ENCODE measurements at places on chromosomes 7 and 10. TPM values are rescaled to one million over a fixed set of nuclear protein-coding genes. Genes with fewer than 3 reads are reported as not detected.

GRCh38 chr10:89427629-89428028 is 13.3 kb downstream of the IFIT5 start:
- peaks cover 3% of the 10 kb centered on the region for H3K27me3 ChIP-seq
- no peaks in the 10 kb centered on the region for H3K36me3 ChIP-seq
- no peak for DNase-seq
- H3K4me3 ChIP-seq = no peak overlapping the region
- no peak overlapping the region for H3K27ac ChIP-seq

- no peak overlapping the region for H3K27ac ChIP-seq
These were observed 135.9 kb downstream of the ZNF92 start for GRCh38 chr7:65509368-65510186.

The CDK14 gene
- total RNA-seq = 0.05 TPM

DNA sequence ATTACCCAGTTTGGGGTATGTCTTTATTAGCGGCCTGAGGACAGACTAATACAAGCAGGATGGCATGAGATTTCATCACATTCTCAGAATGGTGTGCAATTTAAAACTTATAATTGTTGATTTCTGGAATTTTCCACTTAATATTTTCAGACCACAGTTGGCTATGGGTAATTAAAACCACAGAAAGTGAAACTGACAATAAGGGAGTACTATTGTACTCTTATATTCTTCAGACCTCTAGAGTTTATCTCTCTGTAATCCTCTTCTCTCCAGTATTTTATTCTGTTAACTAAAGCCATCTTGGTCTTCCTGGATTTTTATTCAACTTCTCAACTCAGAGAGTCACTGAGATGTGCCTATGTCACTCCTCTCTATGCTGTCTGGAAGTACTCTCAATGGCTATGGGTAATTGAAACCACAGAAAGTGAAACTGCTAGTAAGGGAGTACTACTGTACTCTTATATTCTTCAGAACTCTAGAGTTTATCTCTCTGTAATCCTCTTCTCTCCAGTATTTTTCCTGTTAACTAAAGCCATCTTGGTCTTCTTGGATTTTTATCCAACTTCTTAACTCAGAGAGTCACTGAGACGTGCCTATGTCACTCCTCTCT is 118.3 kb downstream of the PPP1R17 start:
- H3K4me3 ChIP-seq = no peak overlapping the region
- H3K36me3 ChIP-seq = no peaks in the 10 kb centered on the region
- no peak overlapping the region for H3K27ac ChIP-seq
- DNase-seq = no peak
- no peaks in the 10 kb centered on the region for H3K27me3 ChIP-seq

DNA sequence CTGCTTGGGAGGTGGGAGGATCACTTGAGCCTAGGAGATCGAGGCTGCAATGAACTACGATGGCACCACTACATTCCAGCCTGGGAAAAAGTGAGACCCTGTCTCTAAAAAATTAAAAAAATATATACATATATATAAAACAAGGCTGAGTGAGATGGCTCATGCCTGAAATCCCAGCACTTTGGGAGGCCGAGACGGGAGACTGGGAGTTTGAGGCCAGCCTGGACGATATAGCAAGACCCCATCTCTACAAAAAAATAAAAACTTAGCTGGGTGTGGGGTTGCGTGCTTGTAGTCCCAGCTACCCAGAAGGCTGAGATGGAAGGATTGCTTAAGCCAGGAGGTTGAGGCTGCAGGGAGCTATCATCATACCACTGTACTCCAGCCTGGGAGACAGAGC is 87.6 kb downstream of the CARD11 start:
- DNase-seq = no peak
- no peaks in the 10 kb centered on the region for H3K27me3 ChIP-seq
- peaks cover 82% of the 10 kb centered on the region for H3K4me1 ChIP-seq
- H3K36me3 ChIP-seq = peaks cover 86% of the 10 kb centered on the region
- peak overlapping the region; percentile 92 for H3K27ac ChIP-seq

- H3K27ac ChIP-seq = no peak overlapping the region
- no peak overlapping the region for H3K4me3 ChIP-seq
- DNase-seq = peak; percentile 5
These were observed 237.1 kb upstream of the SHH start for GRCh38 chr7:156049366-156049765.

The ATG9B gene
- total RNA-seq = 14.0 TPM

DNA sequence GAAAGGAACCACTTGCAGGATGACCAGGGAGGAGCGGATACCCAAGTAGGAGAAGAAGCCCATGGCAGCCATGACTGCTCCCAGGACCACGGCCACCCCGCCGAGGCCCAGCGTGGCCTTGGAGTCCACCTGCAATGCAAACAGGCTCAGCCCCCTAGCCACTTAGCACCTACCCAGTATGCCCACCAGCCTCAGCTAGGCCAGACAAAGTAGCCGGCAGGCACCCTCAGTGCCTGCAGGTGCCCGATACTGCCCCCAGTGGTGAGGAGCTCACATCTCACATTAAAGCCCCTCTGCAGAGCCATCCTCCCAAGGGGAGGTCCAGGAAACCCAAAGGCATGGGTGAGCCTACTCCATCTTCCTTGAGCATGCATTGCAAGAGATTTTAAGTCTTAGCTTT is 6.6 kb downstream of the NPC1L1 start:
- DNase-seq = peak; percentile 70
- H3K27ac ChIP-seq = no peak overlapping the region
- no peaks in the 10 kb centered on the region for H3K4me1 ChIP-seq
- no peaks in the 10 kb centered on the region for H3K27me3 ChIP-seq
- no peaks in the 10 kb centered on the region for H3K36me3 ChIP-seq
- H3K4me3 ChIP-seq = no peak overlapping the region

GRCh38 chr10:44511166-44511565 is 126.3 kb upstream of the CXCL12 start:
- no peaks in the 10 kb centered on the region for H3K27me3 ChIP-seq
- no peak overlapping the region for H3K27ac ChIP-seq
- no peaks in the 10 kb centered on the region for H3K4me1 ChIP-seq

DNA sequence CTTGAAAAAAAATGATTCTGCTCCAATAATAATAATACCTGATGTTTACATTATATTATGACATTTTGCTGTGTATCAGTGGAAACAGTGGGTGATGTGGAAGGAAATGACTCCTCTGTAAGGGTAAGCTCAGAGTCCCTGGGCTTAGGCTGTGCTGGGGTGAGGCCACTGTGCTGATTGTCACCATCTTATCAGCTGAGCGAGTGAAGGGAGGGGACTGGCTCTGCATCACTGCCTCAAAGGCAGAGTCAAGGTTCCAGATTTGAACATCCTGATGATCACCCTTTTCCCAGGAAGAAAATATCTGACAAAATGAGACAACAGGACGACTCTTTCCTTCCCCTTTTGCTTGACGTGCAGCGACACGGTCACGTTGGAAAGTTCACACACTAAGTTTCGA is 24.0 kb upstream of the HABP2 start:
- DNase-seq = no peak
- no peaks in the 10 kb centered on the region for H3K36me3 ChIP-seq
- peaks cover 1% of the 10 kb centered on the region for H3K27me3 ChIP-seq
- no peak overlapping the region for H3K4me3 ChIP-seq

The SEMA3E gene
- not detected for total RNA-seq

DNA sequence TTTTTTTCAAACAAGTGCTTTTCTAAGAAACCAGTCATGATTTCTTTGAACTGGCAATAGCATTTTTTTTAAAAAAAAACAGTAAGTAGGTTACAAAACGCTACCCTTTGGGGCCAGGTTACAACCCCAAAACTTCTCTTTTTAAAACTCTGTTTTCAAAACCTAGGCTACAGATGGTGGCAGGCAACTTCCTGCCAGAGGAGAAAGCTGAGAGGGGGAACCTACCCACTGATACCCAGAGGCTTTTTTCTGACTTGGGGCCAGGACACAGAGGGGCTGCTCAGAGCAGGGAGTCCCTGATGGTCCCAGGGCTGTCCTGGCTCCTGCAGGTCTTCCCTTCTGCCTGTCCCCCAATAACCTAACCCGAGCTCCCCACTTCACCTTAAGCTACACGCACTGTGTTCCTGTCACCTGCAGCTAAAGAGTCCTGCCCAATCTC is 6.9 kb downstream of the STN1 start:
- H3K4me1 ChIP-seq = peaks cover 73% of the 10 kb centered on the region
- H3K27ac ChIP-seq = peak overlapping the region; percentile 98
- peak; percentile 54 for DNase-seq
- H3K4me3 ChIP-seq = peak overlapping the region; percentile 55

- DNase-seq = no peak
- no peaks in the 10 kb centered on the region for H3K36me3 ChIP-seq
- H3K4me1 ChIP-seq = no peaks in the 10 kb centered on the region
- no peak overlapping the region for H3K27ac ChIP-seq
These were observed 43.8 kb upstream of the ZNF438 start for GRCh38 chr10:31075434-31075833.

The LMTK2 gene
- 11.5 TPM for total RNA-seq

- DNase-seq = no peak
- no peak overlapping the region for H3K27ac ChIP-seq
- no peaks in the 10 kb centered on the region for H3K4me1 ChIP-seq
- no peaks in the 10 kb centered on the region for H3K36me3 ChIP-seq
- H3K4me3 ChIP-seq = no peak overlapping the region
These were observed 85.3 kb upstream of the DIP2C start for GRCh38 chr10:774661-775244.

The TMEM184A gene
- total RNA-seq = not detected

The CALML5 gene
- not detected for total RNA-seq

DNA sequence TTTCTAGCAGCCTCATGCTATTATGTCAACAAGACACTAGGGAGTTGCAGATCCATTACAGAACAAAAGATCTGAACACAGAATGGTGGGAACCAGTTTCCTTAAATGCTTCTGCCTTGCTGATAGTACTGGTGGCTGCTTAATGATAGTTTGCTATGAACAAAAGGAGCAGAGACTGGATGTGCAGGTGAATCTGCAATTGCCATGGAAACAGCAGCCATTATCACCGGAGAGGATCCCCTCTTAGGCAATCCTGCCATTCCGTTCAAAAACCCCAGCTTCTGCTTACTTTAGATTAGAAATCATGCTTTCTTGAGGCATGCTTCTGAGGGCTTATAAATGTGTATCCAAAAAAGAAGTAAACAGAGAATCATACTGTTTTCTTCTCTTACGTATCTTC is 80.0 kb upstream of the PRKAR2B start:
- no peaks in the 10 kb centered on the region for H3K36me3 ChIP-seq
- no peak overlapping the region for H3K4me3 ChIP-seq
- no peaks in the 10 kb centered on the region for H3K27me3 ChIP-seq
- no peak for DNase-seq

The SAP25 gene
- total RNA-seq = 12.8 TPM

The UNCX gene
- not detected for total RNA-seq

GRCh38 chr10:45003432-45004000 is 2.8 kb downstream of the ZNF22 start:
- peaks cover 32% of the 10 kb centered on the region for H3K4me1 ChIP-seq
- peaks cover 44% of the 10 kb centered on the region for H3K36me3 ChIP-seq
- H3K27me3 ChIP-seq = no peaks in the 10 kb centered on the region
- H3K27ac ChIP-seq = no peak overlapping the region

The GRK5 gene
- 15.6 TPM for total RNA-seq

DNA sequence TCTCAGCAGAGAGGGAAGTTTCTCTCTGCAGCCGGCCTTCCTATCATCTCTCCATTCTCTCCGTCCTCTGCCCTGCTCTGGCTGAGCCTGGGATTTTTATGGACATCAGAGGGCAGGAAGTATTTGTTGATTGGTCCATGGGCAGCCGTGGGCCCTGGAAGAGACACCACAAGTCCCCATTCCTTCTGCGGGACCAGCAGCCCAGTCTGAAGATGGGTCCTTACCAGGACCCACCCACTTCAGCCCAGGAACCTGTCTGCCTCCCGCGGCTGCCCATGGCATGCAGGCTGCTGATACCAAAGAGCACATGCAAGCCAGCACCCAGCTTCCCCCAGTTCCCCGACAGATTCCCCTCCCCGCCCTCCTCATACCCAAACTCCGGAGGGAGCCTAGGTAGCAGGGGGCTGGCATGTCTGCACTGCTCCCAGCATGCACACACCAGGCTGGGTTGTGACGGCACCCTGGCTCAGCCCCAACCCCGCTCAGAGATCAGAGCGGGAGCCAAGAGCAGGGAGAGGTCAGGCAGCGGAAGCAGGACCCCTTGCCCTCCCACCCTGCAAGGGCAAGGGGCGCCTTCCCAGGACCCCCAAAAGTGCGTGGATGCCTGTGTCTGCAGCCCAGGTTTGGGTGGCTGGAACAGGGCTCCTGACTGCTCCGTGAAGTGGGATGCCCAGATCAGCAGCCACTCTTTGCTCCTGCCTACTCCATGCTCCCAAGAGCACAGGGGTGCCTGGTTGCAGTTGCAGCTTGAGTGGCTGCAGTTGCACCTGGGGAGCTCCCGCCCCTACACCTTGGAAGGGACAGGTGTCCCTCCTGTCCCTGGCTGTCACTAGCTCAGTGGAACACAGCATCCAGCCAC is 538.6 kb upstream of the POT1 start:
- no peaks in the 10 kb centered on the region for H3K36me3 ChIP-seq
- no peaks in the 10 kb centered on the region for H3K27me3 ChIP-seq
- H3K4me3 ChIP-seq = no peak overlapping the region

The OR2A42 gene
- not detected for total RNA-seq

- H3K27ac ChIP-seq = peak overlapping the region; percentile 63
- H3K4me3 ChIP-seq = no peak overlapping the region
- H3K36me3 ChIP-seq = no peaks in the 10 kb centered on the region
These were observed 41.4 kb upstream of the ZMIZ1 start for GRCh38 chr10:79027147-79028055.

DNA sequence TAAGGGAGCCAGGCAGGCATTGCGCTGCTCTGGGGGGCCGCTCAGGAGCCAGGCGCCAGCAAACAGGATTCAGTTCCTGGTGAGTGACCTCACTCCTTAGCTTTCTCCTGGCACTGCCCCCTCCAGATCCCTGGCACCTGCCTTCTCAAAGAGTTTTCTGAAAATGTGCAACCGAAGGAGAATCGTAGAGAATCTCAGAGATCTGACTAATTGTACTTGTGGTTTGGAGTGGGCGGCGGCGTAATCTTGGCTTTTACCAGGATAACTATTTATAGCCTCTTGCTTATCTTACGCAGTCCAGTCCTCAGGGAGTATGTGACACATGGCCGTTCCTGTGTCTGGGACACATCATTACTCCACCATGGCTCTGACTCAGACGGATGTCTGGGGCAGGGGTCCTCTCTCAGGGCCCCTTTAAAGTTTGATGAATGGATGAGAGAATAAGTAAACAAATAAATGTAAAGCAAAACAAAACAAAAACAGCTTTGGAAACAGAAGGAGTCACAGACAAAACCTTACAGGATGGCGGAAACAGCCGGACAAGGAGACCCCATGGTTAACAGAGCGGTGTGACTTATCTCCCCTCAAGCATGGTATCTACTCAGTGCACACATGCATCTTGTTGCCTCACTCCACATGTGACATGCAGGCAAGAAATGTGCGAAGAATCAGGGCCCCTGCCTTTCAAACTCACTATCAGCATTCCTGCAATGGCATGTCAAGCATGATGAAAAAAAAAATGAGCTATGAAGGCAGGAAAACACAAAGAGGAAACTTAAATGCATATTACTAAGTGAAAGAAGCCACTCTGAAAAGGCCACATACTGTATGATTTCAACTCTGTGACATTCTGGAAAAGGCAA is 99.7 kb downstream of the TNS3 start:
- peaks cover 16% of the 10 kb centered on the region for H3K4me1 ChIP-seq
- no peaks in the 10 kb centered on the region for H3K36me3 ChIP-seq
- peak; percentile 17 for DNase-seq
- no peaks in the 10 kb centered on the region for H3K27me3 ChIP-seq

Data from activated CD8-positive, alpha-beta T cell treated with anti-CD3 and anti-CD28 coated beads for 36 hours (primary cell).